ENCODE measurements at places on chromosomes 16 and 17. TPM values are rescaled to one million over a fixed set of nuclear protein-coding genes. Genes with fewer than 3 reads are reported as not detected.

Gene SMTNL2
- 3.2 TPM for total RNA-seq

GRCh38 chr17:83179374-83179773, 100.0 kb downstream of the METRNL start:
- H3K27me3 ChIP-seq, result no peaks in the 10 kb centered on the region
- H3K4me3 ChIP-seq, result no peak overlapping the region
- peak; percentile 84 for DNase-seq
- no peak overlapping the region for H3K27ac ChIP-seq
- peaks cover 6% of the 10 kb centered on the region for H3K4me1 ChIP-seq
- H3K36me3 ChIP-seq, result no peaks in the 10 kb centered on the region

DNA sequence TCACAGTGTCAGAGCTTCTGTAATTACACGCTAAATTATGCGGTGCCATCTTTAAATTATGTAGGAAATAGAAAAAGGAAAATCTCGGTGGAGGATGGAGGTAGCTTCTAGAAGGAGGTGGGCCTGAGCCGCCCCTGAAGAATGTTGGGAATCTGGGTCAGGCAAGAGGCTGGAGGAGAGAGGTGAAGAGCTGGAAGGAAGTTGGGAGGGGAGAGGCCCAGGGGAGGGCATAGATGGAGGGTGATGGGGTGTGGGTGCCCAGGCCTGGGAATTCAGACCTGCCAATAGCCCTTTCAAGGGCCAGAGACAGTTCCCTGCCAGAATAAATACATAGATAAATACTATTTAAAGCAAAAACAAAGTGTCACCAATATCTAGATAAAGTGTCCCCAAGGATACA, 415.0 kb upstream of the HSBP1 start:
- no peak overlapping the region for H3K4me3 ChIP-seq
- peaks cover 6% of the 10 kb centered on the region for H3K4me1 ChIP-seq
- DNase-seq, result no peak
- H3K27me3 ChIP-seq, result no peaks in the 10 kb centered on the region

DNA sequence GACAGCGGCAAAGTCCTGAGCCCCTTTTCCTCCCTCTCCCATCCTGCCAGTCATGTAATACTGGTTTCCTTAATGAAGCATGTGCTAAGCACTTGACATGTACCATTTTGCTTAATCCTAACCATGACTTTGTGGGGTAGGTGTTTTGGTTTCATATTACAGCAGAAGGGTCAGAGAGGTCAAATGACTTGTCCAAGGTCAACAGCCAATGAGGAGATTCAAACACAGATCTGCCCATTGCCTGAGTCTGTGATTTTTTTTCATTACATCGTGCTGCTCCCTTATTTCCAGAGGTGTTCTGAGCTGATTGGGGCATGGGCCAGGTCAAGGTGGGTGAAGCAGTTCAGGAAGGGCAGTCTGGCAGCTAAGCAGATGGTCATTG, 17.6 kb upstream of the PHF12 start:
- H3K27ac ChIP-seq, result no peak overlapping the region
- H3K27me3 ChIP-seq, result no peaks in the 10 kb centered on the region
- no peak for DNase-seq
- no peak overlapping the region for H3K4me3 ChIP-seq

Gene SPNS3
- total RNA-seq, result not detected

DNA sequence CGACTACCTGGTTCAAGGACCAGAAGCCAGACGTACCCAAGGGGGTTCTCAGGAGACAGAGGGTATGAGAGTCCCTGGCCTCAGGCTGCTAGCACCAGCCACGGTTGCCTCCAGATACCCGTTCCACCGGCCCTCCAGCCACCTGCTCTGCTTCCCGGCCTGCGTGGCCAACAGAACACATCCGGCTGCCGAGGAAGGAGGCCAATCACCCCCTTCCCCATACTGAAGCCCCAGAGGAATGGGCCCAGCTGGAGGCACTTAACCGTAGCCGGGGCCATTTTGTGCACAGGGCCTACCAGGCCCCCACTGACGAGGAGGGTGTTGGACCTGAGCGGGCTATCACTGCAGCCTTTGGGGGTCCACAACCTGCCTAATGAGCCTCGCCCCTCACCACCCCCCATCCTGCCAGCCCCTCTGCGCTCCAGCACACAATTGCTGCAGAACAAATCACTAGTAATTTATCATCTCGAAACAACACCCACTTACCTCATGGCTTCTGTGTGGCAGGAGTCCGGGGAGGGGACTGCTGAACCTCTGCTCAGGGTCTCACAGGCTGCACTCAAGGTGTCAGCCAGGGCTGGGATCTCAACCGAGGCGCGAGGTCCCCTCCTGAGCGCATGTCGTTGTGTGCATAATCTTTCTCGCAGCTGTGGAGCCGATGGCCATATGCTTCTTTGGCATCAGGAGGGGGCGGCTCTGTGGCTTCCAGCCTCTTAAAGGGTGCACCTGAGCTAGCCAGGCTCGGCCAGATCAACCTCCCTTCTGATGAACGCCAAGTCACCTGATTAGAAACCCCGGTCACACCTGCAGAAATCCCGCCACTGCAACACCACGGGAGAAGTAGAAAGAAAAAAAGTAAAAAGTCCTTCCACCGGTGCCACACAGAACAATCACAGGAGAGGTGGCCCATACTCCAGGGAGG, 10.1 kb upstream of the KREMEN2 start:
- H3K4me3 ChIP-seq, result no peak overlapping the region
- no peak for DNase-seq
- H3K4me1 ChIP-seq, result no peaks in the 10 kb centered on the region
- no peak overlapping the region for H3K27ac ChIP-seq
- H3K36me3 ChIP-seq, result peaks cover 19% of the 10 kb centered on the region
- no peaks in the 10 kb centered on the region for H3K27me3 ChIP-seq

Gene FBXL16
- 0.45 TPM for total RNA-seq

DNA sequence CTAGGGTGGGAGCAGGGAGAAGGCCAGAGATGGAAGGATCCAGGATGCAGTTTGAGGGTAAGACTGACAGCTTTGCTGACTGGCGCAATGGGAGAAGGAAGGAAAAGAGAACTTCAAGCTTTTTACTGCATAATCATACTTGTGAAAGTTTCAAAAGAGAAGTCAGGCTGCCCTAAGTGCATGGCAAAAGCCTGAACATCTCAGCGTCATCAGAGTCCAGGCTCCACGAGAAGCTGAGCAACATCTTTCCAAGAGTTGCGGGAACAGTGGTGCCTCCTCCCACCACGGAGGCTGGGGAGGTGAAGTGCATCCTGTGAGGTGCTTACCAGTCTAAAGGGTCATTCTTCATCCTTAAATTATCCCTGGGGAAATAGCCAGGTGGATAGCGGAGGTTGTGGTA, 26.9 kb upstream of the SLC38A8 start:
- H3K4me1 ChIP-seq, result no peaks in the 10 kb centered on the region
- H3K36me3 ChIP-seq, result peaks cover 60% of the 10 kb centered on the region
- H3K27ac ChIP-seq, result no peak overlapping the region

Measured in esophagus muscularis mucosa (tissue), 4 donors.